ENCODE measurements at places on chromosomes 3 and 15.

- DNase-seq = no peak
These were observed 3.5 kb upstream of the ISG20 start for GRCh38 chr15:88635318-88635717.

- DNase-seq = no peak
These were observed 216.8 kb downstream of the RPLP1 start for GRCh38 chr15:69669446-69669845.

DNA sequence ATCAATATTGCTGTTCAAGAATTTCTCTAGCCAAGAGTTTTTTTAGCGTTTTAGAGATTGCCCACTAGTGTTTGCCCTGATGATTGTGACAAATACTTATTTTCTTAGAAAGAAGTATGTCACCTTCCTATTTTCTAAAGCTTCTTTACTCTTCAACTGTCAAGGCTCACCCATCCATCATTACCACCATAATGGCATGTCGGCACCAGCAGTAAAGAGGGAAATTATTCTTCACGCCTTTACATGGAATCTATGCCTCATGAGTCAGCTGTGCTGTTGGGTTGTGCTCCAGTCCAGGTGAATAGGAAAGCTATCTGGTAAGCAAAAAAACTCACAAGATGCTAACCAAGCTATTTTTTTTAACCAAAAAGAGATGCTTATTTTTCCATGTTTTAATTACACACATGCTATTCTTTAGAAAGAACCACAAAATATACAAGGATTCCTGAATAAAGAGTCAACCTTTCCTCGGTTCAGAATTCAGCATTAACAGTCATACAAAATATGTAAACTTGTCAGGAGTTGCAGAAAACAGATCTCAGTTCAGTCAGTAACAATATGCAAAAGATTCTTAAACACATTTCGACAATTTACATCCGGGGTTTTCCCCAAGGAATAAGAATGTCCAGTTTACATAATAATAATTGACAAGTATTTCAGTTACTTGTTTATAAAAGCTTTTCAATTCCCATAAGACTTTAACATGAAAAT lies 128.0 kb downstream of the ATP8B4 start:
- DNase-seq = no peak

DNA sequence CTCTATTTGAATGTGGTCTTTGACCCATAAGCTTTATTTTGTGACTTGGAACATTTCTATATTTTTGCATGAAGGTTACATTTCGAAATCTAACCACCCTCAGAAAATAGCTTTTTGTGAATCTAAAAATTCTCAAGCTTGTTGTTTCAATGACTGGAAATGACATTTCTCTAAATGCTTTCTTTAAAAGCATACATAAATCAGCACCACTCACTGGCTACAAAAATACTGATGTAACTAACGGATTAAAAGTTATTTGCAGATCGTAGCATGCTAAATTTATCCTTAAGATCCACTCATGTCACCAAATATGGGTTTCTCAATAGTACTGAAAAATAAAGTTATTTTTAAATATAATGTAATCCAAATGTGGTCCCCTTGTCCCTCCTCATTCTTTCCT lies 55.2 kb upstream of the ACAN start:
- no peak for DNase-seq

All from NT2/D1 (cell line).